ENCODE measurements at places on chromosomes 5 and 9.

- no peak for DNase-seq
Observed at GRCh38 chr5:145568581-145568980, 266.6 kb downstream of the PRELID2 start.

- no peak for DNase-seq
Observed at GRCh38 chr9:135592331-135592590, 30.7 kb downstream of the PAEP start.

GRCh38 chr5:124342027-124342471, 404.4 kb downstream of the ZNF608 start:
- DNase-seq = no peak

- DNase-seq = no peak
Observed at GRCh38 chr5:6019612-6020011, 358.7 kb downstream of the MED10 start.

DNA sequence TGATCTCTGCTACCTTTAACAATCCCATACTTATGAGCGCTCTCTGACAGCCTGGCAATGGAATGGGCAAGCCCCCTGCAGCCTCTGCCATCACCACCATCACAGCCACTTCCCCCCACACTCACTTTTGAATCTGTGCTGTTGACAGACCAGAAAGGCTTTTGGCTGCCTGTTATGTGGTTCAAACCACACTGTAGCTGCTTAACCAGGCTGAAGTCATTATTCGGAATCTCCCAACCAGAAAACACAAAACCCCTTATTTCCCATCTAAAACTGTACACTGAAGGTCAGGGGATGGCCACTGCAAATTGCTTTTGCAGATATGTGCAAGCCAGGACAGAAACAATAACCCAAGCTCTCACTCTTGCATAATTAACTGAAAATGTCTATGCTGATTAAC, 35.8 kb downstream of the PTCH1 start:
- DNase-seq = no peak

- no peak for DNase-seq
Observed at GRCh38 chr9:27967210-27967609, 393.9 kb upstream of the C9orf72 start.

- DNase-seq = no peak
Observed at GRCh38 chr5:78698191-78698791, 49.7 kb upstream of the LHFPL2 start.

- DNase-seq = no peak
Observed at GRCh38 chr5:135059000-135059923, 25.2 kb upstream of the PITX1 start.

DNA sequence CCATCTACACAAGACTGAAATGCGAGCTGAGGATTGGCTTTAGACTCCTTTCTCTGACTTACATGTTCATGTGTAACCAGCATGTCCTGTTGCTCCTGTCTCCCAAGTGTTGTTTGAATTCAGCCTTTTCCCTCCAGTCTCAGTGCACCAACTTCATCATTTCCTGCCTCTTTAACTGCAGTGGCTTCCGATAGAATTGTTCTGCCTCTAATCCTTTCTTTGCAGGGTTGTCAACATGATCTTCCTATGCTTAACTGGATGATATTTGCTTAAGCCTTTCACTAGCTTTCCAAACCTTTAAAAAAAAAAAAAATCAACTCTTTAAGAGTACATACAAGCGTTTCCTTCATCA, 6.7 kb upstream of the FYB1 start:
- no peak for DNase-seq

GRCh38 chr5:570886-571285, 41.3 kb upstream of the CEP72 start:
- DNase-seq = no peak

GRCh38 chr9:136508729-136509500, 26.1 kb upstream of the SEC16A start:
- no peak for DNase-seq

- no peak for DNase-seq
Observed at GRCh38 chr5:90899014-90899604, 340.5 kb downstream of the ADGRV1 start.

DNA sequence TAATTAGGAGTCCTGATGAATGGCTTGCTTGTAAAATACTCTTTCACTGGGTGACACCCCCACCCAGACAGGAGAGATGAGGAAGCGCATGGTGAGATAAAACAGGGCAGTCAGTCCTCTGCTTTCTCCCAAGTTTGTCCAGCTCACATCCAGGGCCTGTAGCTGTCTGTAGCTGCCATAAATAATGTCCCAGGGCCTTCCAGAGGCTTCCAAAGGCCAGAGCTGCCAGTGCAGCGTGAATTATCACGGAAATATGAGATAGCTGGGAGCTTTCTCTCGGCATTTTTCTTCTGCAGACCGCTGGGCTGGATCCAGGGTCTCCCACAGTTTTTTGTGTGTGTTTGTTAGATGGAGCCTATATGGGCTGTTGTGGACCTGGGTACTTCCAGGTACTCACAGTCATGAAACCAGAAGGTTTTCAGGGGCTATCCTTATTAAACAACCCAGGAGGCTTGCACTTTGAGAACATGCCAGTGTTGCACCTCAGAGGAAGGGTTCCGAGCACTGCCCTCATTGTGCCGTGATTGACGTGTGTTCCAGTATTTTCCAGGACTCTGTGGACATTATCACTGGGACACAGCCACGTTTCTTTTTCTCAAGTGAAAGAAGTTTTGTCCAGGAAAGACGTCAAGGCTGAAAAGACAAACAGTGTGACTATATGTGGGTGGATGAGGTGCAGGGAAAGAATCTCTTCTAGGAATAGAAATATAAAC, 117.5 kb downstream of the FGF1 start:
- no peak for DNase-seq

DNA sequence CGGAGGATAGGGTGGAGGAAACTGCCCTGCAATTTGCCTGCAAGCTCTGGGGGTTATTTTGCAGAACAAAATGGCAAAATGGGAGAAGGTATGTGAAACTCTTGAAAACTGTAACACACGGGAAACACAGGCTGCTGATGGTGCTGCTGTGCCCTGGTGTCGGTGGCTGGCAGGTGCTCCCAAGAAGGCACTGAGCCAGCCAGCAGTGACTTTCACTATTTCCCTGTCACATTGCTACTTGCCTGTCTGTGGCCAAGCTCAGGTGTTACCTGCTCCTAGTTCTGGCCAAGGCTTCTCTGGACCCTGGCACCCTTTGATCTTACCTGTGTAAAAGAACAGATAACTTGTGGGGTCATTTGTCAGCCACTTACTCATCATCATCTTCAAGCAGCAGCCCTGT, 102.2 kb downstream of the CMYA5 start:
- no peak for DNase-seq

DNA sequence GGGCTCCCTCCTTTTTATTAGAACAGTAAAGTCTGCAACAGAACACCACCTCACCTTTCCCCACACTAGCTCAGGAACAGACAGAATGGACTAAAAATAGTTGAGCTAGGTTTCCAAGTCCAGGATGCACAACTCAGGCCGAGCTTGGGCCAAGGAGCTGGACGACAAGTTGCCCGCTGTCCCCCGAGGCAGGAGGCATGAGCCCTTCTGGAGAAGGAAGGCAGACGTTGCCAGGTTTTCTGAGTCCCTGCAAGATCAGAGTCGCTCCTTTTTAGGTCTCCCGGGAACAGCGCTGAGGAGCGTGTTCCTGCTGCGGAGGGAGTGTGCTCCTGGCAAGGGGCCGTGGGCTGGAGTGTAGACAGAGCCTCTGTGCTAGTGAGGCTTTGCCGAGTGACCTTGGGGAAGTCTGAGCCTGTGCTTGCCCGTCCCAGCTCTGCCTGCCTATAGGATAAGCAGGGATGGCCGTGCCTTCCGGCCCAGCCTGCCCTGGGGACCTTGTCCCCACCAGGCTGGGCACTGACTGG, 121.6 kb downstream of the WNK2 start:
- no peak for DNase-seq

DNA sequence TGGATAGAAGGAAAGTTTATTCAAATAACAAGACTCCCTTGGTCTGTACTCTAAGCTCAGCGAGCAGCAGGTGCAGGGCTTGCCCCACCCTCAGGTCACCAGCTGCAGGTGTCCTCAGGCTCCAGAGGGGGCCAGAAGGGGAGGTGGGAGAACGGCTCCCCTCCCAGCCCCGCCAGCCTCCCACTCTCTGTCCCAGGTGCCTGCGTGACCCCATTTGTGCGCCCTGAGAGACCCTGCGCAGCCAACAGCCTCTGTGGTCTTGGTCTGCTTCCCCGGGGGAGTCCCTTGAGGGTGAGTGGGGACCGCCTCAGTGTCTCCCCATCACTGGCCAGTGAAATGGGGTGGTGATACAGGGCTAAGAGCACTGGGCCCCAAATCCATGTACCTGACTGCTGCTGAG, 62.3 kb upstream of the STXBP1 start:
- DNase-seq = no peak

DNA sequence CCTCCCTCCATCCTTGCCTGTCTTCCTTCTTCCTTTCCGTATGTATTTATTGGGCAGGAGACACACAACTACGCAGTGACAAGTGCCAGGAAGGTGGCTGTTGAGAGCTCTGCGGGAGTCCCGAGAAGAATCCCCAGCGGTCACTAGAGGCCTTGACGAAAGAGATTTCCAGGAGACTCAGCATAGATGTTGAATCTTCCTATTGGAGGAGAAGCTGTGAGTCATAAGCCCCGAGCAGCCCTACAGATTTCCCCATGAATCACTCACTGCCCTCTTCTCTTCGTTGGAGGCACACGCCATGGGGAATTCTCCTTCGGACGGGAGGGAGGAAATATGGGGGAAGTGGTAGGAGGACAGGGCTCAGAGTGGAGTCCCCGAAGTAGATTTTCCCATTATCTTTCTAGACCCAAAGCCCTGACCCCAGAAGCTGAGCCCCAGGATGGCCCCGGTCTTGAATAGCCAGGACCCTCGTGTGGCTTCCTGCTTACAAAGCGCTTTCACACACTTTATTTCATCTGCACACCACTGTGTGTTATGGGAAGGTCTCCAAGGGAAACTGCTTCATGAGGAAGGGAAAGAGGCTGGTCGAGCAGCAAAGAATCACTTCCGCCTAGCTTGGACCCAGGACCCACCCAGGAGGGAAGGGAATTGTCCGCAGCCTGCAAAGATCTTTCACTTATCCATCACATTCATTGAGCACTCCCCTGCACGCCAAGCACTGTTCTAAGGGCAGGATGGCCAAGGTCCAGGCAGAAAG, 12.7 kb downstream of the DUSP1 start:
- no peak for DNase-seq

DNA sequence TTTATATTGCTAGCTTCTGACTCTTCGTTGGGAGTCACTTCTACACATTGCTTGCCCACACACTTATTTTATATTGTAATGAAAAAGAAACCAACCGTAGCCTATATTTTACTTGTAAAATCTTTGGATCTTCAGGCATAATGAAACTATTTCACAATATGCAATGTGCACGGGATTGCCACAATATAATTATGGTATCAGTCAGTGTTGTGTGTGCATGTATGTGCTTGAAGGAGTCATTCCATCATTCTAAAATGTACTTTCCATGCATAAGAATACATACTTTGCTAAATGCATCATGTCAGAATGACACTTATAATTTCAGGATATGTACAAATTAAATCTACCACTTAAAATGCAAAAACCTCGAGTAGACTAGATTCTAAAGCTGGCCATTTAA, 64.0 kb upstream of the TLE4 start:
- no peak for DNase-seq
